ENCODE measurements at places on chromosomes 3 and 15. TPM values are rescaled to one million over a fixed set of nuclear protein-coding genes. Genes with fewer than 3 reads are reported as not detected.

The PLCB2 gene
- total RNA-seq: 4.6 TPM

The LRRFIP2 gene
- total RNA-seq: 135 TPM

The LCMT2 gene
- total RNA-seq: 6.4 TPM

The ANKUB1 gene
- total RNA-seq: not detected

The KBTBD12 gene
- total RNA-seq: 36.6 TPM

The NTRK3 gene
- total RNA-seq: 3.7 TPM

The SEMA3B gene
- total RNA-seq: 26.5 TPM

The HLTF gene
- 23.9 TPM for total RNA-seq

The CLDN11 gene
- 2.9 TPM for total RNA-seq

The INKA1 gene
- total RNA-seq: 1.9 TPM

The SLC2A2 gene
- total RNA-seq: not detected

The SEMA3G gene
- 15.3 TPM for total RNA-seq

The KLHL40 gene
- 0.57 TPM for total RNA-seq

The OR5K4 gene
- not detected for total RNA-seq

The CBLB gene
- total RNA-seq: 38.6 TPM

The ARL8B gene
- total RNA-seq: 60.1 TPM

The GNB4 gene
- total RNA-seq: 14.7 TPM

The CCDC54 gene
- not detected for total RNA-seq

The RGMA gene
- total RNA-seq: 16.5 TPM

The KCNH8 gene
- 0.08 TPM for total RNA-seq

The ZNF80 gene
- not detected for total RNA-seq

The MYH15 gene
- 0.54 TPM for total RNA-seq

The GOLGA8Q gene
- total RNA-seq: 1.1 TPM

The DTWD1 gene
- 14.3 TPM for total RNA-seq

Data from cardiac septum (tissue), 1 donor.